Glomerular endothelial cell (primary cell): ENCODE measurements at places on chromosomes 5 and 9. TPM values are rescaled to one million over a fixed set of nuclear protein-coding genes. Genes with fewer than 3 reads are reported as not detected.

KCNMB1 gene
- total RNA-seq: not detected in 2 replicates

COL27A1 gene
- 22.2 and 39.6 TPM in 2 replicates for total RNA-seq

PCDHA9 gene
- total RNA-seq: 0.06 and 0.19 TPM in 2 replicates

WNT8A gene
- total RNA-seq: not detected in 2 replicates

QRFP gene
- total RNA-seq: not detected in 2 replicates

EXOSC3 gene
- 26.8 and 26.9 TPM in 2 replicates for total RNA-seq

GALNT10 gene
- 51.4 and 66.7 TPM in 2 replicates for total RNA-seq

FCN1 gene
- not detected in 2 replicates for total RNA-seq

PCDHA1 gene
- total RNA-seq: 0.06 TPM in 1 of 2 replicates, not detected in the other

INSL6 gene
- not detected in 2 replicates for total RNA-seq

PCDHGA8 gene
- 0.92 and 2.3 TPM in 2 replicates for total RNA-seq

IFNA13 gene
- total RNA-seq: not detected in 2 replicates

C9orf78 gene
- 46.3 and 58.4 TPM in 2 replicates for total RNA-seq

C5orf24 gene
- 65.5 and 71.4 TPM in 2 replicates for total RNA-seq

ST6GALNAC6 gene
- 70.4 and 72.0 TPM in 2 replicates for total RNA-seq

SLC45A2 gene
- total RNA-seq: not detected in 2 replicates

EGFL7 gene
- total RNA-seq: 712 and 917 TPM in 2 replicates

ORM2 gene
- not detected in 2 replicates for total RNA-seq

LHX3 gene
- not detected in 2 replicates for total RNA-seq

TNFSF15 gene
- total RNA-seq: 48.1 and 54.9 TPM in 2 replicates

POU5F2 gene
- 0.97 and 2.7 TPM in 2 replicates for total RNA-seq

CTNND2 gene
- not detected in 2 replicates for total RNA-seq

GRIN3A gene
- total RNA-seq: not detected in 2 replicates

SLCO6A1 gene
- not detected in 2 replicates for total RNA-seq

PCDHB8 gene
- 0.34 and 0.88 TPM in 2 replicates for total RNA-seq

DMRTA1 gene
- total RNA-seq: 0.88 and 1.8 TPM in 2 replicates

SLCO4C1 gene
- 0.10 and 0.29 TPM in 2 replicates for total RNA-seq

CD274 gene
- 15.5 and 18.2 TPM in 2 replicates for total RNA-seq

PCDHGA5 gene
- 0.82 and 2.1 TPM in 2 replicates for total RNA-seq

PCDHB7 gene
- total RNA-seq: 1.6 and 2.4 TPM in 2 replicates

FBN2 gene
- total RNA-seq: 21.4 and 41.2 TPM in 2 replicates

C5orf46 gene
- not detected in 2 replicates for total RNA-seq

DMRT3 gene
- 0.47 and 1.2 TPM in 2 replicates for total RNA-seq

AGPAT2 gene
- total RNA-seq: 43.2 and 50.2 TPM in 2 replicates

ADAMTSL2 gene
- 0.05 TPM in 1 of 2 replicates, not detected in the other for total RNA-seq

ACTBL2 gene
- total RNA-seq: 2.8 and 4.0 TPM in 2 replicates

VDAC1 gene
- 227 and 243 TPM in 2 replicates for total RNA-seq

ZNF346 gene
- 14.8 and 18.1 TPM in 2 replicates for total RNA-seq

DIPK1B gene
- total RNA-seq: 153 and 247 TPM in 2 replicates

OCLN gene
- total RNA-seq: 4.3 and 7.4 TPM in 2 replicates

THBS4 gene
- 0.18 and 1.4 TPM in 2 replicates for total RNA-seq

SLC34A3 gene
- total RNA-seq: not detected in 2 replicates

CLTA gene
- 389 and 480 TPM in 2 replicates for total RNA-seq

SLC6A19 gene
- not detected in 2 replicates for total RNA-seq

IZUMO3 gene
- total RNA-seq: not detected in 2 replicates

GFPT2 gene
- total RNA-seq: 10.2 and 13.2 TPM in 2 replicates
